AG20443 (cell line): ENCODE measurements at places on chromosomes 4 and X.

DNA sequence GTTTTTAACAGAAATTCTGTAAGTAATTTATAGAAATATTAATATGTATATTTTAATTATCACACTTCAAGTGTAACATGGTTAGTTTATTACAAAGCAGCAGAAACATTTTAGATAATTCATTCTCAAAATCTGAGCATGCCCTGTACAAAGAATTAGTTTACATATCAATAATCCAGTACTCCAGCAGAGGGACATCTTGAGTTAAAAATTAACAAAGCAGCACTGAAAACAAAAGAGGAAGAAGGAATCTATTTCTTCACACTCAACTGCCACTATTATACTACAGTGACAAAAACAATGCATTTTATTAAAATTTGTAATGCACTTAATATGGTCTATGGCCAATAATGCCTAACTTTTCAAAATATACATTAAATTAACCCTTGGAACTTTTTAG is 179.1 kb upstream of the KLHL4 start:
- DNase-seq, result no peak

DNA sequence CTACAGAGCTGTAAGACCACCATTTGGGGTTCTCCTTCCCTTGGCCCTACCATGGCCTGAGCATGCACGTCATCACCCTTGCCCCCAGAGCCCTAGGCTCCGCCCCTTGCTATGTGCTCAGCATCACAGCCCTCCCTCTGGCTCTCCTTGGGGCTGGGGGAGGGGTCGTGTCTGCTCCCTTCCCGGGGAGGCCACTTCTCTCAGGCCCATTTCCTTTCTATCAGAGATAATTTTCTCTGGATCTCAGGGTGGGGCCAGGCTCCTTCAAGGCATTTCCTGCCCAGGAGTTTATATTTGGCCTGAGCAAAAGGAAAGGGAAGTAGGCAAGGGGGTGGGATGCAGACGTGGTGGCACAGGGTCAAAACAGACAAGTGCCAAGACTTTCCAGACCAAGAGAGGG is 55.9 kb downstream of the STARD8 start:
- DNase-seq, result no peak

- DNase-seq, result no peak
Observed at GRCh38 chr4:138871555-138871875, 144.1 kb upstream of the NOCT start.

DNA sequence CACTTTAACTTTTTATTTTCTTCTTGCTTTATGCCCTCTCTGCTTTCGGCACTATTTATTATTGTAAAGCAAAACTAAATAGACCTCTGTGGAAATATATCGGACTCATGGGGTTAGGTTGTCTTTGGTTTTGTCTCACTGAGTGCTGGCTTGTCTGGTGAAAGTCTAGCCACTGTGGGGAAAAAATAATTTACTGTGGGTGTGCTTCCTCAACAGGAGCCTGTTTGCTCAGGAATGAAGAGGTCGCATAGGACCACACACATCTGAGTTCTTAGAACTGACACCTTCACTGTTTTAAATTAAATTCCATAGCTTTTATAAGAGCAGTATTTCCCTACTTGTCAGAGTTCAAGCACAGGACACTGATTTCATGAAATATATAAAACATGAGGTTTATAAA is 103.0 kb upstream of the BMPR1B start:
- DNase-seq, result no peak

- no peak for DNase-seq
Observed at GRCh38 chr4:11700751-11701226, 272.1 kb upstream of the HS3ST1 start.

GRCh38 chrX:45517090-45517973 is 316.7 kb upstream of the DIPK2B start:
- peak; percentile 23 for DNase-seq

GRCh38 chrX:71057848-71058530 is 10.1 kb downstream of the SNX12 start:
- DNase-seq, result no peak

DNA sequence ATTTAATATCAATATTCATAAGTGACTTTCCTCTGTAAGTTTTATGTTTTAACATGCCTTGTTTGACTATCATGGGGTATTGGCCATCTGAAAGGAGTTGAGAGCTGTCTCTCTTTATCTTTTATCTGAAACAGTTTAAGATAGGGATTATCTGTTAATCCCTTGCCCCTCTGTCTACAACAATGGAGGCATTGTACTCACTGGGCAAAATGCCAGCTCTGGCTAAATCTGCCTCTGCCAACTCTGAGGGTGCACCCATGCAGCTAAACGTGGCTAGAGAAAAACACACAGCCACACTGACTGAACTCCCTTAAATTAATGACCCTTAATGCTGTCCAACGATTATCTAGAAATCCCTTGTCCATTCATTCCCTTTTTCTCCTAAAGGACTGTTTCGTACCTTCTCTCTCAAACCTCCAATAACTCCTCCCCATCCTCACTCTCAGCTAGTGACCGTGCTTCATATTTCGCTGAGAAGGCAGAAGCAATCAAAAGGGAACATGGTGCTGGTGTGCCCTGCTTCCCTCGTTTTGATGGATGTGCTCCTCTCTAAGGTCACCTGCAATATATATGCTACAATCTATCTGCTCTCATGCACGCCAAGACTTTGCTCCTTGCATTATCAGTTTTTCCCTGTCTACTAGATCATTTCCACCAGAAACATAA is 10.3 kb downstream of the PHKA2 start:
- DNase-seq, result no peak

GRCh38 chr4:14254252-14254651 is 626.7 kb upstream of the BOD1L1 start:
- DNase-seq, result peak; percentile 51

- no peak for DNase-seq
Observed at GRCh38 chrX:153029875-153030274, 26.4 kb upstream of the PNMA3 start.

GRCh38 chr4:70280567-70280966 is 38.2 kb downstream of the CSN3 start:
- no peak for DNase-seq

DNA sequence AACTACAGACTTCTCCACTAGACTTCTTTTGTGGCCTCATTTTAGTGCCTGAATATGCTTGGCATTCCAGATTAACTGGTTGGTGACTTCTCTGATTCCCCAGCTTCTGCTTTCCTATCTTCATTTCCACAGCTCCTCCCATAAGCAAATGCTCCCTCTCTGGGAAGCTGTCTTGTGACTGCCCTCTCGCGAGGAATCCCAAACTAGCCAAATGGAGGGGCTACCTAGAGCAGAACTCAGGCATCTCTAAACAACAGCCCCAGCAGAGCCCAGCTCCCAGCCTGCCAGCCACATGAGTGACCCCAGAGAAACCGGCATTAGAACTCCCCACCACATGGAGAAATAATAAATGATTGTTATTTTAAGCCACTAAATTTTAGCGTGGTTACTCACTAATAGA is 7.6 kb upstream of the VEGFD start:
- no peak for DNase-seq

GRCh38 chr4:5118091-5118786 is 67.0 kb downstream of the STK32B start:
- DNase-seq, result no peak

GRCh38 chr4:55345980-55346850 is at the start of gene SRD5A3:
SRD5A3 (plus strand) TSS chr4:55346242; CDS start chr4:55346337, 95 bp downstream.
- peak; percentile 96 for DNase-seq

DNA sequence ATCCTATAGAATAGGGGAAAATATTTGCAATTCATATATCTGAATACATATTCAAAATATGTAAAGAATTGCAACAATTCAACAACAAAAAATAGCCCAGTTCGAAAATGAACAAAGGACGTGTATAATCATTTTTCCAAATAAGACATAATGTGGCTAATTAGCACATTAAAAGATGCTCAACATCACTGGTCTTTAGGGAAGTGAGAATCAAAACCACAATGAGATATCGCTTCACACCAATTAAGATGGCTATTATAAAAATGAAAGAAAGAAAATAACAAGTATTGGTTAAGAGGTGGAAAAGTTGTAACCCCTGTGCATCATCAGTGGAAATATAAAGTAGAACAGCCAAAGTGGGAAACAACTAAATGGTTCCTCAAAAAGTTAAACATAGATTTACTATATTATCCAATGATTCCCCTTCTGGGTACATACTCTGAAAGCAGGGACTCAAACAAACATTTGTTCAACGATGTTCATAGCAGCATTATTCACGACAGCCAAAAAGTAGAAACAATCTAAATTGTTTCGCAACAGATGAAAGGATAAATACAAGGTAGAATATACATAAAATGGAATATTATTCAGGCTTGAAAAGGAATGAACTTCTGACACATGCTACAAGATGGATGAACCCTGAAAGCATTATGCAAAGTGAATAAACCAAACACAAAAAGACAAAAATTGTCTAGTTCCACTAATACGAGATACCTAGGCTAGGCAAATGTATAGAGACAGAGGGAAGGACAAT is 12.7 kb downstream of the FAM13A start:
- DNase-seq, result no peak

DNA sequence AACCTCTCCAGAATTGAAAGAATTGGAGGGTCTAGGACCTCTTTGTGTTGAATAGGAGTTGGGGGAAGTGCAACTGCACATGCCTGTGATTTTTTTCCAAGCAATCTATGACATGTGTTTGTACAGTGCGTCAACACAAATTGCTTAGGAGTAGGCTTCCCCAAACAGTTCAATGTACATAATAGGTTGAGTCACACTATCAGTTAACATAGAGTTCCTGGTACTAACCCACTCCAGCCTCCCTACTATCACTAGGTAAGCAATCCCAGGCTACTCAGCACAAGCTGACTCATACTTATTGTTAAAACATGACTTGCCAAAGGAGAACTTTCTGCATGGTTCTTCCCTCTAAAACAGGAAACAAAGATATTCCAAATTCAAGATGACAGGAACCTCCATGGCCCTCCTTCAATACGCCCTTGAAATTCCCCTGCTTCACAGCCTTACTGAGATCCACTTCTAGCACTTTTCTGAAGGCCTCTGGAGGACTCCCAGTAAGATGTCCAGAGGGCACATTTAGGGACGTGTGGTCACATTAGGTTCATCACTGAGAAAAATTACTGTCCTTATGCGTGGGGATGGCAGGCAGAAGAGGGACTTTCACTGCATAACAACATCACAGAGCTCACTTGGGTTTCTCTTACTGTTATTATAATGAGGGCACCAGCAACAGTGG is 8.4 kb upstream of the VSIG1 start:
- no peak for DNase-seq

- DNase-seq, result no peak
Observed at GRCh38 chr4:37745946-37746345, 59.8 kb upstream of the RELL1 start.
